ENCODE measurements at places on chromosomes 6 and 20.

GRCh38 chr6:6154335-6154734 lies 147.6 kb upstream of the NRN1 start:
- no peak for DNase-seq

DNA sequence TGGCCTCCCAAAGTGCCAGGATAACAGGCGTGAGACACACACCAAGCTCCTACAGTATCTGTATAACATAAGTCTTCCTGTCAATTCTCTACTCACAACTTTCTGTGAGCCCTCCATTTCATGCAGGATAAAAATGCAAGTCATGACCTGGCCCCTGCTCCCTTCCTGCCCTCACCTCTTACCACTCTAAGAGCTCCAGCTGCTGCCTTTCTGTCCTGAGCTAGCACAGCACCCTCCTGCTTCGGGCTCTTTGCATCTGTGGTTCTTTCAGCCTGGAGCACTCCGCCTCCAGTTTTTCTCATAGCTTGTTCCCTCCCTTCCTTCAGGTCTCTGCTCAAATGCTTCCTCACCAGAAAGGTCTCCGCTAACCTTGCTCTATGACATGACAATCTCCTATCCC lies 23.7 kb upstream of the TRPC4AP start:
- DNase-seq, result no peak

DNA sequence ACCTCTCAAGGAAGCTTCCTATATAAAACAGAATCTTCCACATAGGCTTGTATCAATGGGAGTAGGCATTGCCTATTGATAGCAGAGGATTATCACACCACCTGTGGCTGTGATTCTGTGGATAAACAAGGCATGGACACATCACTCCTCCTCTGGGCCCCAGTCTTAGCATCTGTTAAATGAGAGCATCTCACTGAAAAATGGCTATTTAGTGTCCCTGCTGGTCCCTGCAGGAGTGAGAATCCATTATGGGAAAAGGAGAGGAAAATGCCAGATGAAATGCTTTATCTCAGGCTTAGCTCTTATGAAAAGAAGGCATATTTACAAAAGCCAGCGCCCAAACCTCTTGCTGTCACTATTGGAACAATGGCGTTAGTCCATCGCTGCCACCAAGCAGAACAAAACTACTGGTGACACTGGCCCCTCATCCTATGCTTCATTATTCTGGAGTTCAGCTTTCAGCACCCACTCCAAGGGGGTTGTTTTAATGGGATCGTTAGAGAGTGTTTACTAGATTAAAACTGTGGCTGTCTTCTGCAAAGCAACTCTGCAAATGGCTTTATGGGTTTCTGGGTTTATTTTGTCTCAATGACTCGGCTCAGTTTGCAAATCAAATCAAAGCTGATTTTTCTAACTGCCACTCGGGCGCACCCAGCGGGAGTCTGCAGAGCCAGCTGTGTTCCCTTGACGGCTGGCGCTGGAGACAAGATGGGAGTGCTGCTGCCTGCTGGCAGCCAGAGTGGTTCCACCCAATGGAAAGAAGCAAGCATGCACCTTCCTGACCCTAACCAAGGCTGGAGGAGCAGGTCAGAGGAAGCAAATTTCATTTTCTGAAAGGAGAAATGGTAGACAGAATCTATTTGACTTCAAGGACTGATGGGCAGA lies 658.8 kb upstream of the CHD6 start:
- no peak for DNase-seq

DNA sequence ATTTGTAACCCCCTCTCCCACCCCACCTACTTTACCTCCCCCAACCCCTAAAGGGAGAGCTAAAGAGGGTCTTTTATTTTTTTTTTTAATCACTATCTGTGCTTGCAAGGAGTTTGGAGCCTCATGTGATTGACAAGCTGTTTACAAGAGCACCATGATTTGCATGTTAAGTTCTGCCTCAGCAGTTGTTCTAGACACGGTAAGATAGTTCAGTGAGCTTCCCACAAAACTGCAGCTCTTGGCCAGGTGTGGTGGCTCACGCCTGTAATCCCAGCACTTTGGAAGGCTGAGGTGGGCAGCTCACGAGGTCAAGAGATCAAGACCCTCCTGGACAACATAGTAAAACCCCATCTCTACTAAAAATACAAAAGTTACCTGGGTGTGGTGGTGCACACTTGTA lies 5.0 kb upstream of the PXDC1 start:
- DNase-seq, result no peak

DNA sequence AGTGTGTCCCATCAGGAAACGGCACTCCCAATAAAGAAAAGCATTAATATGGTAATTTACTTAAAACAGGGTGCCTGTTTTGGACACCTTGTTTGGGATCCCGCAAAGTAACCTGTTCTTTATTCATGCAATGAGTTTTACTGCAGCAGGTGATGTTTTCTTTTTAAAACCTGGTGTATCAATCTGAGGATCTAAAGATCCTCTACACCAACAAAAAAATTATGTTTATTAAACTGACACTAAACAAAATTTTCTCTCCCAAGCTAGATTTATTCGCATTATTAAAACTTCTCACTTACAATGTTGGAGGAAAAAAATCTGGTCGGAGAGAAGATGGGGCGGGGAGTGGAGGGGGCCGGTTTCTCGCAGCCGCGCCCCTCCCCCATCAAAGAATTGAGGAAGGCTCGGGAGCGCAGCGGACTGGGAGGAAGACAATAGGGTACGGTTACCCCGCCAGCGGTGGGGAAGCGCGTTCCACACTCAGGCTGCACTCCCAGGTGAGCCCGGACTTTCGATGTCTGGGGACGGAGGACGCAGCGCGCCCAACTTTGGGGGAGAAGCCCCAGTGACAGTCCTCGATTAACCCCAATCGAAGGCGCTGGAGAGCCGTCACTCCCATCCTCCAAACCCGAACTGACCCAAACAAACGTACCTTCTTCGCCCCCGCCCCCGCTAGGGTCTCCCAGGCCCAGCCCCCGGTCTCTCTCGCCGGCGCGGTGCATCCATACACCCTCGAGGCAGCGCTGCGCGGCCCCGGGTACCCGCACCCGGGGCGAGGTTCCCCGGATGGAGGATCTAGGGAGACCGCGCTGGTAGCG lies 1.3 kb downstream of the CD24 start:
- peak; percentile 35 for DNase-seq

- DNase-seq, result peak; percentile 73
Measured at GRCh38 chr20:63495741-63496595, 2.9 kb downstream of the EEF1A2 start.

GRCh38 chr6:15615802-15616201 lies 47.0 kb downstream of the DTNBP1 start:
- no peak for DNase-seq

Measured in mesothelial cell of epicardium (in vitro differentiated cells).